Vein endothelial cell (primary cell): ENCODE measurements at places on chromosomes 12 and 14. TPM values are rescaled to one million over a fixed set of nuclear protein-coding genes. Genes with fewer than 3 reads are reported as not detected.

CABP1 gene
- not detected in 2 replicates for total RNA-seq

ORAI1 gene
- 20.6 and 23.5 TPM in 2 replicates for total RNA-seq

LRRC10 gene
- total RNA-seq = not detected in 2 replicates

RBP5 gene
- total RNA-seq = not detected in 2 replicates

CAPZA3 gene
- not detected in 2 replicates for total RNA-seq

ESR2 gene
- total RNA-seq = 0.33 and 0.57 TPM in 2 replicates

CLEC12A gene
- not detected in 2 replicates for total RNA-seq

LRTM2 gene
- 0.10 TPM in 1 of 2 replicates, not detected in the other for total RNA-seq

OR10AD1 gene
- total RNA-seq = not detected in 2 replicates

STXBP6 gene
- total RNA-seq = under 0.01 TPM in 1 of 2 replicates, not detected in the other

SMIM41 gene
- total RNA-seq = 0.19 TPM in 1 of 2 replicates, not detected in the other

DCD gene
- total RNA-seq = not detected in 2 replicates

NRIP2 gene
- total RNA-seq = not detected in 2 replicates

SH2B3 gene
- 129 and 183 TPM in 2 replicates for total RNA-seq

FRMD6 gene
- 192 and 202 TPM in 2 replicates for total RNA-seq

KRT2 gene
- not detected in 2 replicates for total RNA-seq

CLEC14A gene
- 418 and 421 TPM in 2 replicates for total RNA-seq

COQ6 gene
- 16.3 and 17.8 TPM in 2 replicates for total RNA-seq

SLC7A7 gene
- 6.9 and 11.4 TPM in 2 replicates for total RNA-seq

OR6C76 gene
- not detected in 2 replicates for total RNA-seq
